Stimulated activated naive B cell treated with anti-CD40 and anti-IgM and Interleukin-4, amounts not matched to agents 10 μg/mL and 1 μg/mL and 100 μg/mL, for 72 hours (primary cell): ENCODE measurements at places on chromosomes 2 and 18.

- no peak for DNase-seq
Observed at GRCh38 chr2:74676331-74676730, 22.3 kb downstream of the SEMA4F start.

GRCh38 chr18:9734189-9734588 is 26.1 kb downstream of the RAB31 start:
- no peak for DNase-seq

GRCh38 chr2:129142465-129142864 is 823.8 kb upstream of the HS6ST1 start:
- no peak for DNase-seq

GRCh38 chr2:23658466-23658942 is 268.4 kb downstream of the ATAD2B start:
- peak; percentile 29 for DNase-seq

- DNase-seq: no peak
Observed at GRCh38 chr18:11728249-11728648, 39.2 kb downstream of the GNAL start.

DNA sequence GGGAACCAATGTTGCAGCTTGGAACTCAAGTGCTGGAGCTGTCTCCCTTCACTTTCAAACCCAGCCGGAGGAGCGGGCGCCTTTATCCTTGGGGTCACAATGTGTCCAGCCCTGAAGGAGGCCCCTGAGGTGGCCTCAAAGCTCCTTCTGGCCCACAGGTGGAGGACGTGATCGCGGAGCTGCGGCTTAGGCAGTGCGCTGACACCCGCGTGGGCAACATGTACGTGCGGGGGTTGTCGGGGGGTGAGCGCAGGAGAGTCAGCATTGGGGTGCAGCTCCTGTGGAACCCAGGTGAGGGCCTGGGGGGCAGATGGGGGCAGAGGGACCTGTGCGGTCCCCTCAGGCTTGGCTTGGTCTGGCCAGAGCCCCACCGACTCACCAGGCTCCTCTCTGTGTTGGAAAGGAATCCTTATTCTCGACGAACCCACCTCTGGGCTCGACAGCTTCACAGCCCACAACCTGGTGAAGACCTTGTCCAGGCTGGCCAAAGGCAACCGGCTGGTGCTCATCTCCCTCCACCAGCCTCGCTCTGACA is 13.5 kb downstream of the ABCG8 start:
- DNase-seq: no peak

DNA sequence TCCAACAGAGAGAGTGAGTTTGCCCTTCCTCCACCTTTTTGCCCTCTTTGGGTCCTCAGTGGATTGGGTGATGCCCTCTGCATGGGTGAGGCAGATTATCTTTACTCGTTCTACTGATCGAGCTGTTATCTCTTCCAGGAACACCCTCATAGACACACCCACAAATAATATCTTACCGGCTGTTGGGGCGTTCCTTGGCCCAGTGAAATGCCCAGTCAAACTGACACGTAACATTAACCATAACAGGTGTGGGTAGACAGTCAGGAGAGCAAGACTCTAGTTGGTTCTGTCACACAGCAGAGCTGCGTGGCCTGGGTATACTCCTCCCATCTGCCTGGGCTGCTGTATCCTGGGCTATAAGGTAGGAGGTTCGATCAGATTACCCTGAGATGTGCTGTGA is 144.1 kb downstream of the AGAP1 start:
- DNase-seq: no peak

DNA sequence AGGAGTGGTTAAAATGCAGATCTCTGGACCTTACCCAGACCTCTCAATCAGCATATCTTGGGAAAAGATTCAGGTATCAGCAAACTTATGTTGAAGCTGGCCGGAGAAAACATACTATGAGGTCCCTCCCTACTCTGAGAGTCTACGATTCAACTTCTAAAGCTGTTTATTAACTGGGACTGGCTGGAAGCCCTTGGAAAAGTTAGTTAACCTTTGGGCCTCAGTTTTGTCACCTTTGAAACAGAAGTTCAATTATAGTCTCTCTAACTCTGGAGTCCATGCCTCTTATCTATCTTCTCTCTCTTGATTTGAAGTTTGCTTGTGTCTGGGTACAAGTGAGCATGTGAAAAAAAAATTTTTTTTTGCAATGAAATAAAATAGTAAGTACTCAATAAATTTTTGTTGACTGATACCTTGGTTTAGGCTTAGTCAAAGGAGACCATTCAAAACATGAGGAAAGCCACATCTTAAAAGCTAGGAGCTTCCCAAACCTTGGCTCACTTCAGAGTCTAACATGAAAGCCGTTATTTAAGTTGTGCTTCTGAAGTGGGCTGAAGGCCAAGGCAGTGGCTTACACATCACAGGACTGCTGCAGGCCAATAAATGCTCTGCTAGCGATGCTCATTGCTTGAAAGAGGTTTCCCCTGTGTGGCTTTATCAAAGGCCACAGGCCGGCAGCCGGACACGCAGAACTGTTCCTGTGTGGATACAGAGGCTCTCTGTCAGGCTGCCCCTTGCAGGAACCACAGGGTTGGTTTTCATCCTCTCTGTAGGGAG is 110.6 kb upstream of the FAM136A start:
- DNase-seq: no peak

DNA sequence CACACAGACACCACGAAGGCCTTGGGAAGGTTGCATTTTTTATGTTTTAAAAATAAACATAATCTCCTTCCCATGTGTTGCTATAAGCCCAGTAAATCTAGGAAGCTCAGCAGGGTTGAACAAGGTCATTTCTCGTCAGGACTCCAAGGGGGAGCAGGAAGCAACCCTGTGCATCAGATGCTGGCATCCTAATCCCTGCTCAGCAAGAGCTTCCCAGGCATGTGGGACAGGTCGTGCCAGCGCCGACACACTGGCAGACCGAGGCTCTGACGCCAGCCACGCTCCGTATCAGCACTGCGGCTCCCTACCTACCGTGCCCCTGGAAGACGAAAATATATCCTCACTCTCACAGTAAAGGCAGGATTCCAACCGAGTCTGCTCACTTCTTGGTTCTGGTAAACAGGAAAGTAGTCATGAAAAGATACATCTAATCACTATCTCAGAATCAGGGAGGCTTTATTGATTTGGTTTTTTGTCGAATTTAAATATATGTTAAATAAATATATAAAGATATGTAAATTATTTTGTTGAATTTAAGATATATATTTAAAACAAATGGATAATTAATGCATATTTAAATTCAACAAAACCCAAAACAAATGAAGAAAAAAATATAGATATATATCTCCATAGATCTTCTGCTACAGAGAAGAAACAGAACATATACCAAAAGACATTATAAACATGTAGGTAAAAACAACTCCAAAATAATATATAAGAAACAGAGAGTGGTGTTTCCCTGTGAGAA is 61.4 kb downstream of the TXNL1 start:
- DNase-seq: no peak
